ENCODE measurements at places on chromosomes 4 and X. TPM values are rescaled to one million over a fixed set of nuclear protein-coding genes. Genes with fewer than 3 reads are reported as not detected.
A peak's percentile ranks its signal among the peaks of the same experiment; 100 is the strongest.

DNA sequence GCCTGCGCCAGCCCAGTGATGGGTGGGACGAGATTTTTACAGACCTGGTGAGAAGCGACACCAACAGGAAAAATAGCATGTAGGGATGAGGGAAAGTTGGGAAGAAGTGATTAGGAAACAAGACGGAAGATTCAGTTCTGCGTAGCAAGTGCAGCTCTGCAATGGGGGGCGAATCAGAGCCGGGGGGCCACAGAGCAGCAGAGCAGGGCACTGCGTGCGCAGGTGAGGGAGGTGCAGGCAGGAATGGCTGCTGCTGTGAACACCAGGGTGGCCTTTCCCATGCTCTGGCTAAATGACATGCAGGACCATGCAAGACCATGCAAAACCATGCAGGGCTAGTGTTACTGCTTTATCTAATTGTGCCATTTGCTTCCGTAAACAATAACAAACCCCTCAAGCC lies 442.7 kb upstream of the FRG1 start:
- H3K4me1 ChIP-seq: no peaks in the 10 kb centered on the region
- no peak overlapping the region for H3K27ac ChIP-seq
- H3K36me3 ChIP-seq: no peaks in the 10 kb centered on the region

- H3K4me3 ChIP-seq: peak overlapping the region; percentile 26
- H3K36me3 ChIP-seq: no peaks in the 10 kb centered on the region
- H3K27me3 ChIP-seq: no peaks in the 10 kb centered on the region
- peak overlapping the region; percentile 62 for H3K27ac ChIP-seq
Measured at GRCh38 chr4:77433418-77433733, 172.2 kb upstream of the CXCL13 start.

DNA sequence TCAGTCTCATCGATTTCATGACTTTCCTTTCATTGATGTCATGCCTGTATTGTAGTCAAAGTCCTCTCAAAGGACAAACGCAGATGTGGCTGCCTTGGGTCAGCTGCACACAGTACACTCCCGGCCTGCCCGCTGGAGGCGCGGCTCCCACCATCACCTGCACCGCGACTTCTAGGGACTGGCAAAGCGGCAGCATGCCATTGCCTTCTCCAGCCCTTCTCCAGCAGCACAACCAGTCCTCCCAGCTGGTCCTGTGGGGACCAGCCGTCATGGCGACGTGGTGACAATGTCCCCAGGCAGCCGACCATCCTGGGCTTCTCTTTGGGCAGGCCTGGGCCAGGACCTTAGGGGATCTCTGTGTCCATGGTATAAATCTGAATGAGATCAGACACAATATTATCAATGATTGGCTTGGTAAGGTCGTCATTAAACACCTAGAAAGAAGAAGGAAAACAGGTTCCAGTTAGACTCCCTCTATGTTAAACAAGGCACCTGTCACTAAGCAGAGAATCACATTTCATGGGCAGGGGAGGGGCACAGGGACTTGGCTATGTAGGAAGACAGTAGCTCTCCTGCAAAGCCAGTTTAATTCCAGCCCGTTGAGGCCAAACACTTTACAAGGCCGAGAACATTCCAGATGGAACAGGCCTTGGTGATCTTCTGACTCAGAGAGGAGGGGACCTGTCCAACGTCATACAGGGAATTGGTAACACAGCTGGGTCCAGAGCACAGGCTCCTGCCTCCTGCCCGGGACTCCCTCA lies 10.7 kb downstream of the CCNQ start:
- no peak for DNase-seq
- no peaks in the 10 kb centered on the region for H3K4me1 ChIP-seq
- no peak overlapping the region for H3K4me3 ChIP-seq

DNA sequence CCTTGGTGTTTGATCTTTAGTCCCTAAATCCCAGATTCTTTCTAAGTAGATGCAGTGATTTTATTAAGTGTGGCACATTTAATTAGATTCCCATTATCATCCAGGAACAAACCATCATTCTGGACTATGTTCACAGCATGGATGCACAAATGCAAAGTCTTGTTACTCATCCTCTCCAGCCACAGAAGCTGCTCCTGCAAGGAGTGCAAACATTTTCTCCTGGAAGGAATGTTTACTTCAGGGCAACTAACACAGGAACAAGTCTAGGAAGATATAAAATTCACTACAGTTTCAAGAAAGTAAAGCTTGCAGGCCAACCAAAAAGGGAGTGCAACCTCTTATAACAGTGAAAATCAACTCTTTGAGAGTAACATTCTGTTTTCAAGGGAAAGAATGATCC lies 106.0 kb downstream of the IQCM start:
- DNase-seq: no peak
- no peaks in the 10 kb centered on the region for H3K27me3 ChIP-seq
- H3K36me3 ChIP-seq: no peaks in the 10 kb centered on the region

- no peaks in the 10 kb centered on the region for H3K27me3 ChIP-seq
- H3K36me3 ChIP-seq: no peaks in the 10 kb centered on the region
- DNase-seq: no peak
- no peak overlapping the region for H3K4me3 ChIP-seq
- H3K27ac ChIP-seq: no peak overlapping the region
- no peaks in the 10 kb centered on the region for H3K4me1 ChIP-seq
Measured at GRCh38 chr4:113064244-113064643, 14.8 kb downstream of the ANK2 start.

The PTCHD1 gene
- 2.8 TPM for total RNA-seq
